Activated CD4-positive, alpha-beta memory T cell treated with anti-CD3 and anti-CD28 coated beads for 36 hours (primary cell): ENCODE measurements at places on chromosomes 5 and 9. TPM values are rescaled to one million over a fixed set of nuclear protein-coding genes. Genes with fewer than 3 reads are reported as not detected.

DNA sequence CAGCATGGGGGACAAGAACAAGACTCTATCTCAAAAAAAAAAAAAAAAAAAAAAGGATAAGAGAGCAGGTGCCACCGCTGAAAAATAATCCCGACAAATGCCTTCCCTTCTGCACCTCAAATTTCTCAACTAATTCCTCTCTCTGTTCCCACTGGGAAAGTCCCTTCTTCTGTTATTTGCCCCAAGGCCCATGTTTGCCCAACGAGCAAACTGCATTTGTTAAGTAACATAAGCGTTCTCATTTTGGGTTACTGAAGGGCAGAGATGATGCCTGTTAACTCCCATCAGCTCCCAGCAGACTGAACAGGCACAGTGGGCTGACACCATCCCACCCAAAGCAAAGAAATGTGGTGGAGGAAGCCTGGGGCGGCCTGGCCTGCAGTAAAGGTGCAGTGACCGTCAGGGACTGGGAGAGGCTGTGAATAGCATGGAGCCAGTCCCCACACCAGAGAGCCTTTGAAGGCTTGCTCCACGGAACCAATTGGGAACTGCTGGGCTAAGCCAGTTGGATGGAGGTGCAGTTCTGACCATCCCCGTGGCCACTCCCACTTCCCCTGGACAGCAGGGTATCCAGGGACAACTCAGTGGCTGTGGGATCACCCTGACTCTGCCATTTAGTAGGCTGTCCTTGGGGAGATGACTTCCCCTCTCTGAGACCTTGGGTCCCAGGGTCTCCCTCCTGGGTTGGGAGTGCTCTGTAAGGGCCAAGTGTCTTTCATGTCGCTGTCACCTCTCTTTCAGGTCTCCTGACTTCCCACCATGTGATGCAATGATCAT lies 149.7 kb upstream of the IER5L start:
- DNase-seq, result no peak

DNA sequence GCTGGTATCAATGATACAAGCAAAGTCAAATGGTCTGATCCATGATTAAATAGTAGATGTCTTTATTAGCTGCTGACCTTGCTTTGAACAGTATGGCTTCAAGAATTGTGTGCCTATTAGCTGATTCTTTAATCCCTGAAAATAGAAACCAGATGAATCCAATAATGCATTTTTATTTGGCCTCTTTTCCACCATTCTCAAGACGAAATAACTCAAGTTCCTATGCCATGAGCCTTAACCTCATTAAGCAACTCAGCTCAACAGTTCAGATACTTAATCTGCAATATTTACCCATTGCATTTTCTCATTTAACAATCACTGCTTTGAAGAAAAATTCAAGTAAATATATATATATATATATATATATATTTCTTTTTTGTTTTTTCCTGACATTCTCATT lies 588.6 kb upstream of the MEF2C start:
- DNase-seq, result no peak

MED22 gene
- total RNA-seq, result 20.8 TPM

- DNase-seq, result no peak
Observed at GRCh38 chr5:159227452-159227851, 18.1 kb upstream of the RNF145 start.

DNA sequence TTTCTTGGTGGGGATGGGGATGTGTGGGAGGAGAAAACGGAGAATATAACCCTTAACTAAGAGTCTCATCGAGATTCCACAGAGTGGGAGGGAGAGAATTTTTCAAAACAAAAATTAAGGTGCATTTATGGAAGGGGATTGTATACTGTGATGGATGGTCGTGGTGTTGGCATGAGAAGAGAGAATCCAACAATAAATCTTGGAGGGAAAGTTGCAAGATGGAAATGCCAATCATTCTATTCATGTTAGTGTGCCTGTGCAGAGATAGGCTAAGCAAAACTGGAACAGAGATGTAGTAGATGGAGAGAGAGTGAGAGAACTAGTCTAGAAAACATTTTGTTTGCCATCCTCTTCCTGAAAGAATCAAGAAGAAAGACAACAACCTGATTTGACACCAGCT lies 613.1 kb downstream of the EBF1 start:
- DNase-seq, result no peak

DNA sequence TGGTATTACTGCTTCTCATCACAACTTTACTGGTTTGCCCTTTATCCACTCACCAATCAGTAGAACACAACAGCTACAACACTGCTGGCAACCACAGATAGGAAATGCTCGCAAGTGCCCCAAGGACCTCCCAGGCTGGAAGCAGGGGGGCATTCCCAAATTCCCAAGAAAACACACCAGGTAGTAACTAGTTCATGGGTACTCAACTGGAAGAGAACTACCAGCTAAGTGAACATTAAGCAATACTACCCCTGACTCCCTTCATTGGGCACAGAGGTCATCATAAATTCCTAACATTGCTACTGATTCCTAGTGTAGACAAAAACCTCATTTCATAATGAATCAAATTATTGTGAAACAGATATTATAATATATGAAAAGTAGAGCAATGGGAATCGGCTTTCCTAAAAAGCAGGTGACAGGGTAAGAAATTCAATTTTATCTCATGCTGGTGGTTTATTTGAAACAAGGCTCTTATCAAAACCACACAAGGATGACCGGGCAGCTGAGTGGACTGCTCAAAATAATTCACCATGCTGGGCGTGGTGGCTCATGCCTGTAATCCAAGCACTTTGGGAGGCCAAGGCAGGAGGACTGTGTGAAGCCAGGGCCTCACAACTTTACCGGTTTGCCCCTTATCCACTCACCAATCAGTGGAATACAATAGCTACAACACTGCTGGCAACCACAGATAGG lies 81.6 kb downstream of the TLE1 start:
- DNase-seq, result no peak

KIF3A gene
- total RNA-seq, result 12.1 TPM

DNA sequence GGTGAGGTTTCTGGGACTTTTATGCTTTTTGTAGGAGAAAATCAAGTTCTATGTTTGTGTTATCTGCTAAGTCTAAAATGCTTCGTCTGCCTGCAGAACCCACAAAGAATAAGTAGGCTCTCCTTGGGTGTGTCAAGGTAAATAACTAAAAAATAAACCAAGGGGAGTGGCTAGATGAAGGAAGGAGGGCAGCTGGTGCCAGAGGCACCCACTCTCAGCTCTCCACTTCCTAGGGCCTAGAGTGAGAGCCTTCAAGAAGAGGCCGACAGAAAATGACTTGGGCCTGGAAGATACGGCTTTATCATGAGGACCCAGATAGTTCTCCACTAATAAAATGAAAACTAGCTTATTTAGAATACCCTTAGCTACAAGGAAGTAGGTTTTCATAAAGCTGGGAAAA lies 147.4 kb downstream of the CDK5RAP2 start:
- no peak for DNase-seq

DNA sequence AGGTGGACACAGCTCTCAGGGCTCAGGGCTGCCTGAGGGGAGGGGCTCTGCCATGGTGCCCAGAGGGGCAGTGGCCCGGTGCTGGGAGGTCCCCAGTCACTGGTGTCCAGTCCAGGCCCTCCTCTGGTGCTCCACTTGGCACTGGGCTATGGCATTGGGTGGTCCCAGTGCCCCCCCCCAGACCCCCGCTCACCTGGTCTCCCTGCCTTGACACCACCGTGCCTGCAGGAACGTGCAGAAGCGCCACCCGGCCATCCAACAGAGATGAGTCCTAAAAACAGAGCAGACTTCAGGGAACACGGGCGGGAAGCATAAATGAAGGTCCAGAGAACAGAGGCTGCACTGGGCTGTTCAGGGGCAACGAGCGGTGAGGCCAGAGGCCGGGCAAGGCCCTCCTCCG lies 42.3 kb upstream of the NSMF start:
- DNase-seq, result no peak

DNA sequence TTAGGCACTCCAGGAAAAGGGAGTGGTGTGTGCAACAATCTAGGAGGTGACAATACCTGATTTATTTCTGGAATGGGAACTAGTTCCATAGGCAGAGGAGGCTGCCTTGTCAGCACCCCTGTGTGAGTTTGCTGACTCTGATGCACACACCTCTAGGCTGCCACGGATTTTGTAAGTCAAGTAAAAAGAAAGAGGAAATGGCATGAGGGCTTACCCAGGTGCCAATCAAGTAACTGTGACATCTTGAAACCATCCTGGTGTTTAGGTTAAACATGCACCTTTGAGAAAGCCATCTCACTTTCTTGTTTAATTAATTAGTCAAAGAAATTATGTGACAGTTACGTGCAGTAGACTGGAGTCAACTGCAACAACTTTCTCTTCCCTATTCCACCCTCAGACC lies 32.3 kb upstream of the FAM81B start:
- DNase-seq, result no peak

GRCh38 chr9:84340535-84340934 lies at the start of gene SLC28A3:
SLC28A3 (minus strand) TSS chr9:84340758; CDS start chr9:84340633, 125 bp downstream.
- no peak for DNase-seq

ANXA2R gene
- 3.8 TPM for total RNA-seq

CDH10 gene
- total RNA-seq, result not detected

GRCh38 chr5:191949-192690 lies 825 bp downstream of the LRRC14B start:
- DNase-seq, result no peak

DNA sequence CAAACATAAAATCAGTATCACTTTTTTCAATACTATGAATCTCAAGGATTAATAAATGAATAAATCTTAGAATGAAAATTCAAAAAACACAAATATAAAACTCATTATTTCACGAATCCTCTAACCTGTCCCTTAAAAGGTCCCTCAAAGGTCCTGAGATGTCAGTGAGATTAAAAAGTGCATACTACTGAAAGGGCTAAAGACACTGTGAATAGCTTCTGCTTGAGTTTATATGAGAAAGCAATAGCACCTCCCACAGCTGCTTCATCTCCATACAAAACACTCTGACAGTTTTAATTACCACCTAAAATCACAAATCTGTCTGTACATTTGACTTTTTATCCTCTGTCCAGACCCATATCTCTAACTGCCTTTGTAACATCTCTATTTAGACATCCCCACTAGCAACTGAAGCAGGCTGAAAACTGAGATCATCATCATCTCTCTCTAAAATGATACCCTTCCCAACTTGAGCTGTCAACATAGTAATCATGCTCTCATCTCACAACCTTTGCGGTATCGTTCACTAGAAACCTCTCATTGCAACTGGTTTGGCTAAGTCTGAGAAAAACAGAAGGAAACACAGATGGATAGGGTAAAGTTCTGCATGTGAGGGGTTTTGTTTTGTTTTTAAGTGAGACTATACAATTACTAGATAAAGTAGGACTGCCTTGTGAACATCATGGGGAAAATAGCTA lies 56.3 kb downstream of the TBCA start:
- DNase-seq, result no peak

- no peak for DNase-seq
Observed at GRCh38 chr9:33177086-33177485, 9.9 kb upstream of the B4GALT1 start.
